ENCODE measurements at places on chromosomes 12 and 14.
A peak's percentile ranks its signal among the peaks of the same experiment; 100 is the strongest.

GRCh38 chr12:124916374-124917134, 2.1 kb upstream of the UBC start:
- peak overlapping the region; percentile 100 for H3K27ac ChIP-seq
- peak; percentile 95 for DNase-seq

GRCh38 chr12:125129591-125130255, 64.5 kb downstream of the AACS start:
- H3K4me1 ChIP-seq = no peaks in the 10 kb centered on the region
- H3K27me3 ChIP-seq = no peaks in the 10 kb centered on the region
- no peak overlapping the region for H3K4me3 ChIP-seq
- H3K27ac ChIP-seq = no peak overlapping the region

DNA sequence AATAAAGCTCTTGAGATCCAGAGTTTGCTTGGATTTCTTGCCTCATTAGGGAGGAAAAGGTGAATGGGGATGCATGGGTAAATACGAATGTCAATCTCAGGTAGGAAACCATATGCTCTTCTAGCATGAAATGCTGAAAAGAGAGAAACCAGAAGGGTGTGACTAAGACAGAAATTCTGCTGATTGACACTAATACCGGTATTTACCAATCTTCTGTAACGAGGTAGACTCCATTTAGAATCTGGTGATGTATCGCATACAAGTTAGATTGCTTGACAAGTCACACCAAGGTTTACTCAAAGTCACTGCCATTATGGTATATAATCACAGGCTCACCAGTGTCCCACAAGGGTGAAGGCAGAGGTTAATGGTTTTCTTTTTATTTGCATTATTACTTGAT, 337.9 kb downstream of the NRXN3 start:
- no peak overlapping the region for H3K4me3 ChIP-seq
- no peaks in the 10 kb centered on the region for H3K4me1 ChIP-seq
- no peaks in the 10 kb centered on the region for H3K36me3 ChIP-seq

- no peaks in the 10 kb centered on the region for H3K36me3 ChIP-seq
- H3K4me3 ChIP-seq = no peak overlapping the region
- peak; percentile 56 for DNase-seq
- no peaks in the 10 kb centered on the region for H3K27me3 ChIP-seq
- no peak overlapping the region for H3K27ac ChIP-seq
Observed at GRCh38 chr12:79058342-79058741, 193.8 kb downstream of the SYT1 start.

GRCh38 chr12:19186722-19187661, 57.5 kb downstream of the PLEKHA5 start:
- no peaks in the 10 kb centered on the region for H3K27me3 ChIP-seq
- H3K4me3 ChIP-seq = no peak overlapping the region
- H3K36me3 ChIP-seq = no peaks in the 10 kb centered on the region

GRCh38 chr14:92398888-92399636, 76.1 kb downstream of the SLC24A4 start:
- H3K27ac ChIP-seq = no peak overlapping the region
- no peak for DNase-seq
- peaks cover 8% of the 10 kb centered on the region for H3K4me1 ChIP-seq
- no peaks in the 10 kb centered on the region for H3K36me3 ChIP-seq

DNA sequence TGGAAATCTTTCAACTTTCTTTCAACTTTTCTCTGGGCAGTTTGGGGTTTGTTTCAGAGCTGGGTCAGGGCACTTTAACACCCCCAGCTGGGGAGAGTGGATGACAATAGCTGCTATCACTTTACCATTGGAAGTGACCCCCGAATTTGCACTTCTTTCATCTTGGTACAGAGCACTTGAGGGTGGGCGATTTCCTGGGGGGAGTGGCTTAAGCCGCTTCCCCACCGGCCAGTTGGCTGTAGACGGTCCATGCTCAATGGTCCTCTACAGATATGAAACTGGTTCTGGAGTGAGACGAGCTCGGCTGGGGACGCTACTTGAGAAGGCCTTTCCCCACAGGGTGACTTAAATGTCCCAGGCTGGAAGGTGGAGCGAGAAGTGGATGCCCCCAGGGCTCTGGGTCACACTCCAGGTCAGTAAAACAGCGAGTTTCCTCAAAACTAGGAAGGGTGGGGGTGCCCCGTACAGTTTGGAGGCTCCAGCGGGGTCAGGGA, at the start of gene VRTN:
Gene VRTN, plus strand, starts transcription at position 231 of the 494 bp plus-strand sequence. CDS start 8,313 bp downstream, outside the sequence.
- H3K27ac ChIP-seq = no peak within 1 kb of the TSS
- no peaks in the 10 kb centered on the region for H3K36me3 ChIP-seq
- no peak for DNase-seq
- no peak within 1 kb of the TSS for H3K4me3 ChIP-seq
- peaks cover 19% of the 10 kb centered on the region for H3K27me3 ChIP-seq

- DNase-seq = no peak
- no peak overlapping the region for H3K27ac ChIP-seq
- H3K36me3 ChIP-seq = no peaks in the 10 kb centered on the region
Observed at GRCh38 chr14:78627114-78627513, 456.9 kb downstream of the NRXN3 start.

GRCh38 chr12:3142386-3142785, 65.2 kb downstream of the TSPAN9 start:
- H3K27me3 ChIP-seq = no peaks in the 10 kb centered on the region
- H3K36me3 ChIP-seq = no peaks in the 10 kb centered on the region
- H3K27ac ChIP-seq = no peak overlapping the region
- no peaks in the 10 kb centered on the region for H3K4me1 ChIP-seq
- H3K4me3 ChIP-seq = no peak overlapping the region
- no peak for DNase-seq

DNA sequence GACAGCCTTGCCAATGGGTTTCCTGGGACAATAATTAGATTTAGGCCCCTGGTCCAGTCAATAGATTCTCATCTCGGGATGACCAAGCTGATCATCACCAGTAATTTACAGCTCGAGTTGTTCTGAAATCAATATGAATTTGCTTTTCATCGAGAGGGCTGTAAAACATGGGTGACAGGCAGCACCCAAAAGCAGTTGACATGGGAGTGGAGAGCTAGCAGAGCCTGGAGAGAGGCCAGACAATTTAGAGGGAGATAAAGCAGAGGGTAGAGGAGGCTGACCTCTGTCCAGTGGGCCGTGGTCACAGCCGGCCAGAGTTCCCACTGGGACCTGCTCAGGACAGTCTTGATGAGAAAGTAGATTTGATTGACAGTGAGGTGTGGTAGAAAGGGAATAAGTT, 157.3 kb downstream of the ASCL4 start:
- no peaks in the 10 kb centered on the region for H3K27me3 ChIP-seq
- H3K4me1 ChIP-seq = no peaks in the 10 kb centered on the region
- no peak overlapping the region for H3K27ac ChIP-seq
- no peaks in the 10 kb centered on the region for H3K36me3 ChIP-seq

- no peaks in the 10 kb centered on the region for H3K27me3 ChIP-seq
- no peak overlapping the region for H3K27ac ChIP-seq
- no peak overlapping the region for H3K4me3 ChIP-seq
- H3K36me3 ChIP-seq = no peaks in the 10 kb centered on the region
- DNase-seq = no peak
- H3K4me1 ChIP-seq = peaks cover 3% of the 10 kb centered on the region
Observed at GRCh38 chr12:95417372-95417771, 56.6 kb upstream of the METAP2 start.
